ENCODE measurements at places on chromosomes 7 and 10. TPM values are rescaled to one million over a fixed set of nuclear protein-coding genes. Genes with fewer than 3 reads are reported as not detected.

Gene PON3
- 1.5 TPM for total RNA-seq

DNA sequence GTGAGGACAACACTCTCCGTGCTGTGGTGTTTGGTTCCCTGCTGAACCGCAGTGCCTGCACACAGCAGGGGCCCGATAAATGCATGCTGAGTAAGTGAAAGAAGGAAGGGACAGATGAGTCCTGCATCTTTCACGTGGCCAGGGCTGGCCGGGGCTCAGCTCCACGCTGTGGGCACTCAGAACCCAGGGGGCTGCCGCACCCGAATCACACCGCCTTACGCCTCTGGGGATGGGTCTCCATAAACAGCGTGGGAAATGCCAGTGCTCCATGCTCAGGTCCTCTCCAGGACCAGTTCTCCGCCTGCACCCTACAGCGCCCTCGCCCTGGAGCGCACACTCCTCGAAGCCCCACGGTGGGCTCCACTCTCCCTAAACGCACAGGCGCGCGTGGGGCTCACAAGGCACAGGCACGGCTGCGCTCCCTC is 38.1 kb downstream of the RASGEF1A start:
- no peak for DNase-seq

- no peak for DNase-seq
These were observed 362.7 kb downstream of the REEP3 start for GRCh38 chr10:63883861-63884260.

GRCh38 chr10:52121688-52122087 is 192.4 kb upstream of the DKK1 start:
- DNase-seq: no peak

- no peak for DNase-seq
These were observed 185.2 kb downstream of the HGF start for GRCh38 chr7:81584667-81585066.

- DNase-seq: no peak
These were observed 58.5 kb downstream of the MACC1 start for GRCh38 chr7:20158684-20159083.
